ENCODE measurements at places on chromosomes 7 and 10. TPM values are rescaled to one million over a fixed set of nuclear protein-coding genes. Genes with fewer than 3 reads are reported as not detected.

TMEM213 gene
- not detected for total RNA-seq

STK32C gene
- total RNA-seq: 16.2 TPM

LHFPL3 gene
- not detected for total RNA-seq

NAT16 gene
- total RNA-seq: not detected

THNSL1 gene
- 0.64 TPM for total RNA-seq

CRYGN gene
- total RNA-seq: not detected

SFTPA1 gene
- total RNA-seq: not detected

- no peaks in the 10 kb centered on the region for H3K27me3 ChIP-seq
- H3K27ac ChIP-seq: no peak overlapping the region
- no peaks in the 10 kb centered on the region for H3K4me1 ChIP-seq
- DNase-seq: no peak
- peaks cover 11% of the 10 kb centered on the region for H3K36me3 ChIP-seq
- H3K4me3 ChIP-seq: no peak overlapping the region
Observed at GRCh38 chr10:317271-317769, 182.1 kb downstream of the ZMYND11 start.

- H3K4me3 ChIP-seq: no peak overlapping the region
- no peak overlapping the region for H3K27ac ChIP-seq
- peak; percentile 55 for DNase-seq
- H3K36me3 ChIP-seq: no peaks in the 10 kb centered on the region
- H3K4me1 ChIP-seq: no peaks in the 10 kb centered on the region
Observed at GRCh38 chr10:42962110-42962901, 114.6 kb upstream of the RET start.

DNA sequence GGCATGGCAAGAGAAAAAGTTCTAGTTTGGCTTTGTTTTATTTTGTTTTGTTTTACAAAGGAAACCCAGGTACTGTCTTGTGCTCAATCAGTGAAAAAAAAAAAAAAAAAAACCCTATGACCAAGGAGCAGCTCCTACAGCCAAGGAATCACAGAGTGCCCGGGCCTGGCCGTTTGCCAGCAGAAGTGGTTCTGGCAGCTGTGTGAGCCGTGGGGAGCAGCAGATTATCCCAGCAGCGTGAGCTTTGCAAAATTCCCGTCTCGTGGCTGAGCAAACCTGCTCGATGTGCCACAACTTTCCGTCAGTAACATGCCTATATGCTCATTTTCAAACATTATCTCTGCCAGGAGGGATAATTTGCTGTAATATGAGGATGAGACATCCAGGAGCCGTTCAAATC lies 293.7 kb downstream of the POU6F2 start:
- DNase-seq: no peak
- no peaks in the 10 kb centered on the region for H3K4me1 ChIP-seq
- H3K36me3 ChIP-seq: no peaks in the 10 kb centered on the region
- no peak overlapping the region for H3K4me3 ChIP-seq

GRCh38 chr10:72011976-72012512 lies 47.8 kb downstream of the CHST3 start:
- H3K27ac ChIP-seq: peak overlapping the region; percentile 32
- H3K36me3 ChIP-seq: peaks cover 24% of the 10 kb centered on the region
- H3K4me1 ChIP-seq: peaks cover 24% of the 10 kb centered on the region
- no peaks in the 10 kb centered on the region for H3K27me3 ChIP-seq
- no peak overlapping the region for H3K4me3 ChIP-seq
- DNase-seq: no peak

GRCh38 chr10:70255329-70256299 lies 22.4 kb upstream of the PPA1 start:
- no peak overlapping the region for H3K27ac ChIP-seq
- no peaks in the 10 kb centered on the region for H3K36me3 ChIP-seq
- peaks cover 8% of the 10 kb centered on the region for H3K27me3 ChIP-seq

GRCh38 chr10:129694691-129695243 lies 227.7 kb downstream of the MGMT start:
- no peak for DNase-seq
- no peaks in the 10 kb centered on the region for H3K27me3 ChIP-seq
- peaks cover 22% of the 10 kb centered on the region for H3K4me1 ChIP-seq
- H3K4me3 ChIP-seq: no peak overlapping the region
- peak overlapping the region; percentile 13 for H3K27ac ChIP-seq
- H3K36me3 ChIP-seq: no peaks in the 10 kb centered on the region

- H3K4me1 ChIP-seq: no peaks in the 10 kb centered on the region
- no peak overlapping the region for H3K27ac ChIP-seq
- no peak for DNase-seq
- no peaks in the 10 kb centered on the region for H3K27me3 ChIP-seq
Observed at GRCh38 chr10:70760271-70760787, 24.8 kb downstream of the TBATA start.

DNA sequence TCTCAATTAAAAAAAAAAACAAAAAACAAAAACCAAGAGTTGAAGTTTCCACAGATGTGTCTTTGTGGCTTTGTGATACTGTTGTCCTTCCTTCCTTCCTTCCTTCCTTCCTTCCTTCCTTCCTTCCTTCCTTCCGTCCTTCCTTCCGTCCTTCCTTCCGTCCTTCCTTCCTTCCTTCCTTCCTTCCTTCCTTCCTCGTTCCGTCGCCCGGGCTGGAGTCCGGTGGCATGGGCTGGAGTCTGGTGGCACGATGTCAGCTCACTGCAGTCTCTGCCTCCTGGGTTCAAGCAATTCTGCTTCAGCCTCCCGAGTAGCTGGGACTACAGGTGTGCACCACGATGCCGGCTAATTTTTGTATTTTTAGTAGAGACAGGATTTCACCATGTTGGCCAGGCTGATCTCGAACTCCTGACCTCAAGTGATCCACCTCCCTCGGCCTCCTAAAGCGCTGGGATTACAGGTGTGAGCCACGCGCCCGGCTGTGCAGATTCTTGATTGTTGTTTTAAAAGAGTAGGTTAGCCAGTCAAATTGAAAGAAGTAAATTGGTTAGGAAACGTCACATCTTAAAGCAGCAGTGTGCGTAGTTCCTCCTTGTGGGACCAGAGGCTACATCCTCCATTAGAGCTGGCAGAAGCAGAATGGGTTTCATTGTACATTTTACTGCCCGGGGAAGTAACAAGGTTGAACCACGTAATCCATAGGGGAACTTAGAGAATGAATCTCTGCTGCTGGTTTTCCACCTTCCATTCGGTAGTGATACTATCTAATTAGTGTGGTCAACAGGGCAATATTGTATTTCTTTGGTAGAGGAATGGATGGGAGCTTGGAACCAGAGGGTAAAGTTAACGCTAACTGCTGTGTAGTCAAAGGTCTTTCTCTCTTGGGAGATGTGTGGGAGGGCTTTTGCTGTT lies 20.6 kb downstream of the DNAJB6 start:
- H3K4me3 ChIP-seq: no peak overlapping the region
- H3K4me1 ChIP-seq: peaks cover 41% of the 10 kb centered on the region
- no peak for DNase-seq
- H3K27me3 ChIP-seq: no peaks in the 10 kb centered on the region
- H3K27ac ChIP-seq: no peak overlapping the region
